ENCODE measurements at places on chromosomes 5 and 9.

DNA sequence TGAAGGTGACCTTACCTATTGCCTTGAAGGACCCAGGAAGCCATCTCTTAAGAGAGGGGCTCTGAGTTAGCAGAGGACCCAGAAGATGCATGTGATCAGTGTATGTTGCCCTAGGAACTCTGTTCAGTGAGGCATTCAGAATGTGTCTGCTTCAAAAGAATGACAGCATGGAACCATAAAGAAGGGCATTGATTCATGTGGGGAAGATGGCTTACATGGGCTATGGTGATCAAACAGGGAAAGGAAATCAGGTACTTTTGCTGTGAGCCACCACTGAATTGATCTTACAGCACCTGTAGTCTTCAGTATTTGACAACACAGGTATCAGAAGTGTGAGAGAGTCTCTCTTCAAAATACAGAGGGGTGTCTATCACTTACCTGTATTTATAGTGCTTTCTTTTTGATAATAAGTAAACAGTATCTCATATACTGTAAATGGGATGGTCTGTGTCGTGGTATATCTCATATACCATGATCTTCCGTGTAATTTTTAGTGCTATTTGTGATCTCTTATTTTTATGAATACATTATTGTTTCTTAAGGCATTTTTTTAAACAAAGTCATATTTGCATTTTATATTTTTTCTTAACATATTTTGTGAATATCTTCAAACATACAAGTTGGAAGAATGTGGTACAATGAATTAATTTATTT, 57.0 kb downstream of the FOCAD start:
- no peak for DNase-seq
- H3K27me3 ChIP-seq: no peaks in the 10 kb centered on the region
- peaks cover 20% of the 10 kb centered on the region for H3K4me1 ChIP-seq
- H3K36me3 ChIP-seq: peaks cover 24% of the 10 kb centered on the region
- H3K4me3 ChIP-seq: no peak overlapping the region

DNA sequence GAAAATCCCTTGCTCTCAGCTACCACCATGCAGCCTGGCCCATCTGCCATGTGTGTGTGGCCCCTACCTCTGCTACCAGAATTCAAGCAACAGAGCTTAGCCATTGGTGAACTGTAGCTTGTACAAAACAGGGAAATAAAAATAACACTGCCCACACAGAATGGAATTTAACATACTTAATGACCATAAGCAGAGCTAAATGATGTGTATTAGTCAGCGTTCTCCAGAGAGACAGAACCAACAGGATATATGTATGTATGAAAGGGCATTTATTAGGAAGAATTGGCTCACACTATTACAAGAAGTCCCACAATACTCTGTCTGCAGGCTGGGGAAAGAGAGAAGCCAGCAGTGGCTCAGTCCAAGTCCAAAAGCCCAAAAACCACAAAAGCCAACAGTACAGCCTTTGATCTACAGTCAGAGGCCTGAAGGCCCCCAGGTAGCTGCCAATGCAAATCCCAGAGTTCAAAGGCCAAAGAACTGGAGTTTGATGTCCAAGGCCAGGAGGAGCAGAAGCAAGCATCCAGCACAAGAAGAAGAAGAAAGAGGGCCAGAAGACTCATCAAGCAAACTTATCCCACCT, 318.8 kb downstream of the DNAH5 start:
- H3K4me3 ChIP-seq: no peak overlapping the region
- H3K4me1 ChIP-seq: no peaks in the 10 kb centered on the region
- no peak overlapping the region for H3K27ac ChIP-seq
- no peaks in the 10 kb centered on the region for H3K27me3 ChIP-seq
- no peaks in the 10 kb centered on the region for H3K36me3 ChIP-seq
- DNase-seq: no peak

- H3K36me3 ChIP-seq: no peaks in the 10 kb centered on the region
- H3K27ac ChIP-seq: no peak overlapping the region
- H3K4me3 ChIP-seq: no peak overlapping the region
Measured at GRCh38 chr9:134965851-134966250, 48.1 kb upstream of the FCN1 start.

- H3K36me3 ChIP-seq: no peaks in the 10 kb centered on the region
- no peaks in the 10 kb centered on the region for H3K27me3 ChIP-seq
- no peak overlapping the region for H3K4me3 ChIP-seq
- no peak for DNase-seq
- no peaks in the 10 kb centered on the region for H3K4me1 ChIP-seq
Measured at GRCh38 chr5:25891691-25892090, 1146.7 kb downstream of the CDH9 start.

DNA sequence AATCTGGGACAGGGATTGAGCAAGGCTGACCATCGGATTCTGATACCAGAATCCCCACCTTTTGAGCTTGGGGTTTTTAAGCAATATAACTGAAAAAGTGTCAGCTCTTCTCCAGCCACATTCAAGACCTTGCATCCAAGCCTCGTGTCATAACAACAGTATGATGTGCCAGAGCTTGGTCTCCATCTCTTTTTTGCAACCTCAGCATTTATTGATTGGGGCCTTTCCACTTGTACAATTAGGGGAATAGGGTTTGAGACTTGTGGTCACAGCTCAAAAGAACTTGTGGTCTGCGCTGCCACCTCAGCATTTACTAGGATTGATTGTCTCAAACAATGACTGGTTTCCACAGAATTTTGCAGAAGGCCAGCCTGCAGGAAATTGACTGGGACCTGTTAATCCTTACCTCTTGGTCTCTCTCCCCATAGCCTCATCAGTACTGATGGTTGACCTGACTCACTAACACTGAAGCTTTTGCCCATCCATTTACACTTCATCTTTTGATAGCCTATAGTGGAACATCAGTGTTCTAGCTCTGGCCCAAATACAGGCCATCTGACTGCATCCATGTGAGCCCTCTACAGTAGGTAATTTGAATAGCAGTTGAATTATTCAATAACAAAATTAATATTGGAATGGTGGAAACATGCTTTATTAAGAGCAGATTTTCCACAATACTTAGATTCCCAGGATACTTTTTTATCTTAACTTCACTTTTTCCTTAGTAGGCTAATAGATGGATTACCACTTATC, 381.6 kb upstream of the PRR16 start:
- no peak overlapping the region for H3K27ac ChIP-seq
- no peak for DNase-seq

GRCh38 chr5:122702524-122702875, 72.4 kb upstream of the SNX2 start:
- H3K4me1 ChIP-seq: no peaks in the 10 kb centered on the region
- H3K36me3 ChIP-seq: no peaks in the 10 kb centered on the region
- H3K27me3 ChIP-seq: peaks cover 12% of the 10 kb centered on the region
- H3K27ac ChIP-seq: no peak overlapping the region
- DNase-seq: no peak
- no peak overlapping the region for H3K4me3 ChIP-seq

GRCh38 chr9:6598249-6598725, 47.2 kb downstream of the GLDC start:
- H3K27ac ChIP-seq: peak overlapping the region; percentile 57
- peak; percentile 39 for DNase-seq
- no peak overlapping the region for H3K4me3 ChIP-seq
- no peaks in the 10 kb centered on the region for H3K36me3 ChIP-seq
- no peaks in the 10 kb centered on the region for H3K27me3 ChIP-seq
- H3K4me1 ChIP-seq: peaks cover 5% of the 10 kb centered on the region

- H3K4me3 ChIP-seq: no peak overlapping the region
- no peaks in the 10 kb centered on the region for H3K27me3 ChIP-seq
- peak overlapping the region; percentile 86 for H3K27ac ChIP-seq
- H3K36me3 ChIP-seq: peaks cover 49% of the 10 kb centered on the region
- no peak for DNase-seq
Measured at GRCh38 chr9:91415290-91415689, 8.3 kb downstream of the NFIL3 start.

- no peak overlapping the region for H3K4me3 ChIP-seq
- H3K36me3 ChIP-seq: peaks cover 49% of the 10 kb centered on the region
- H3K4me1 ChIP-seq: peaks cover 83% of the 10 kb centered on the region
- DNase-seq: no peak
Measured at GRCh38 chr5:159181152-159181551, 28.2 kb downstream of the RNF145 start.

DNA sequence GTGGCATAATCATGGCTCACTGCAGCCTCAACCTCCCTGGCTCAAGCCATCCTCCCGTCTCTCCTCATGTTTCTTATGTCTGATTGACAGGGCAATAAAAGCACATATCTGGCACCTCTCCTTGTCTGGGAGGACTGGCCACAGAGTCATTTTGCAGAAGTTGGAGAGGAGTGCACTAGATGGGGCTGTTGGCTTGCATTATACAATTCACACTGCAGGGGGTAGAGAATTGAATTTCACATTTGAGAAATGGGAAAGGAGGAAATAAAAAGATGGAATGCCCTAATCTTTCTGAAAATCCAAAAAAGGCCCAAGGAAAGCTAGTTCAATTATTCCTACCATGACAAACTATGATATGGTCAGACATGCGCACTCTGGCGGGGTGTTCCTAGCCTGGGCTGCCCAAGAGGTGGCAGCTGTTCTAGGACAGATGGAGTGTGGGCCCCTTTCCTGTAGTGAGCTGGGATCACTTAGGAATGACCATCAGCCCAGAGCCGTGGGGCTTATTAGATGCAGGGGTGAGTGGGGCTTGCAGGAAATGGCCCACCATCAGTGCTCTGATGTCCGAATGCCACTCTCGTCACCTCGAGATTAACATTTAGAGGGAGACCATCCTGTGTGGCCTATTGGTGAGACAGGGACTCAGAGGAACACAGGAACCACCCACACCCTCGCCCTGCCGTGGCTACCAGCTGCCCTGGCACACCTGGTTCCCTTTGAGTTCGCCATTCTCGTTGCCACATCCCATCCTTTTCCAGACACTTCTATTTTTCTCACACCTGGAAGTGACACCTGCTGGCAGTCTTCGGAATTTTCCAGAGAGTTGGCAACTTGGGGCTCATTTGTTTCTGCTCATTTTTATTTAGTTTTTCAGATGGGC, 21.8 kb upstream of the ANKRD18A start:
- H3K27me3 ChIP-seq: peaks cover 15% of the 10 kb centered on the region
- DNase-seq: peak; percentile 7
- no peak overlapping the region for H3K27ac ChIP-seq
- no peaks in the 10 kb centered on the region for H3K36me3 ChIP-seq
- no peaks in the 10 kb centered on the region for H3K4me1 ChIP-seq
- H3K4me3 ChIP-seq: no peak overlapping the region

- peaks cover 62% of the 10 kb centered on the region for H3K4me1 ChIP-seq
- no peak overlapping the region for H3K27ac ChIP-seq
- peak; percentile 24 for DNase-seq
- peaks cover 8% of the 10 kb centered on the region for H3K36me3 ChIP-seq
- no peaks in the 10 kb centered on the region for H3K27me3 ChIP-seq
- H3K4me3 ChIP-seq: peak overlapping the region; percentile 26
Measured at GRCh38 chr5:54521856-54522479, 4.4 kb downstream of the SNX18 start.

DNA sequence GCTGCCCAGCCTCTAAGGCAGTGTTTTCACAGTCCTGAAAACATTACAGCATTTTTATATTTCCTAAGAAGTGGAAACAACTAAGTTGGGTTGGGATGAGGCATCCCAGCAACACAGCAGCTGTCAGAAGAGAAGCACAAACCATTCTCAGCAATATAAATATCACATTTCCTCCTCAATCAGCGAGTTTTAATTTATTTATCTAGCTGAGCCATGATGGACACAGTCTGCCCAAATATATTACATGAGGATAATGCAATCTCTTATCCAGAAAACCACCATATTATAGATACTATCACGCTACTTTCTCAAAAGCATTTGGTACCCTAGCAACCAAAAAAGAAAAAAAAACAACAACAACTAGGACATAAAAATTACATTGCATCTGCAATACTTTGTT, 158.5 kb downstream of the FSTL4 start:
- H3K36me3 ChIP-seq: no peaks in the 10 kb centered on the region
- DNase-seq: no peak
- peaks cover 2% of the 10 kb centered on the region for H3K27me3 ChIP-seq
- H3K27ac ChIP-seq: no peak overlapping the region
- H3K4me1 ChIP-seq: no peaks in the 10 kb centered on the region
- H3K4me3 ChIP-seq: no peak overlapping the region

DNA sequence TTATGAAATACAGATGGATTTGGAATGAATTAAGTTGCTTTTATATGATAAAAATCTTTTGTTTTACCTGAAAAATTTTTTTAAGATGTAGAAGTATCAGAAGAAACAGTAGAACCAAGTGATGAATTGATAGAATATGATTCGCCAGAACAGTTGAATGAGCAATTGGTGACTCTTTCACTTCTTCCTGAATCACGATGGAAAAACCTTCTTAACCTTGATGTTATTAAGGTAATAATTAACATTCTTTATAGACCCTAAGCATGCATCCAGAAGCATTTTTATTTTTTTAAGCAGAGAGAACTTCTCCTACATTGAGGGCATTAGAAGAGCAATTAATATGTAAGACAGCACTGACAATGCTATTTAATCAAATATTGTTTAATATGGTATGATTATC, 28.8 kb downstream of the WDR36 start:
- H3K4me3 ChIP-seq: no peak overlapping the region
- H3K36me3 ChIP-seq: peaks cover 49% of the 10 kb centered on the region
- H3K27me3 ChIP-seq: no peaks in the 10 kb centered on the region
- peak overlapping the region; percentile 53 for H3K27ac ChIP-seq

- H3K36me3 ChIP-seq: peaks cover 12% of the 10 kb centered on the region
- no peak for DNase-seq
- H3K4me1 ChIP-seq: peaks cover 51% of the 10 kb centered on the region
- peak overlapping the region; percentile 75 for H3K27ac ChIP-seq
- no peaks in the 10 kb centered on the region for H3K27me3 ChIP-seq
Measured at GRCh38 chr5:62260513-62260912, 45.5 kb upstream of the KIF2A start.

DNA sequence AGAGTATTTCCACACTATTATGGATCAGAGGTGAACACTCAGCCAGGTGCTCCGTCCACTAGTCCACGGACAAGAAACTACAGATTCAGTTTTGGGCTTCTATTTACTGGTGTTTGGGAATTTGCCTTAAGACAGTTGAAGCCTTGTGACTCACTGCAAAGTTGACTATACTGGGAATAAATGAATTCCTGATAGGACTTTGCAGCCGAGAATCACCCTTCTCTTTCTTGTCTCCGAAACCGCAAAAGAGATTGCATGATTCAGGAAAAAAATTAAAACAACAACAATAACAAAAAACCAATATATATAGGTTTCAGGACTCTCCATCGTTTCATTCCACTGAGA, 716 bp downstream of the TMEM171 start:
- no peaks in the 10 kb centered on the region for H3K36me3 ChIP-seq
- H3K27me3 ChIP-seq: peaks cover 68% of the 10 kb centered on the region
- no peak overlapping the region for H3K27ac ChIP-seq
- H3K4me3 ChIP-seq: peak overlapping the region; percentile 55
- no peak for DNase-seq

DNA sequence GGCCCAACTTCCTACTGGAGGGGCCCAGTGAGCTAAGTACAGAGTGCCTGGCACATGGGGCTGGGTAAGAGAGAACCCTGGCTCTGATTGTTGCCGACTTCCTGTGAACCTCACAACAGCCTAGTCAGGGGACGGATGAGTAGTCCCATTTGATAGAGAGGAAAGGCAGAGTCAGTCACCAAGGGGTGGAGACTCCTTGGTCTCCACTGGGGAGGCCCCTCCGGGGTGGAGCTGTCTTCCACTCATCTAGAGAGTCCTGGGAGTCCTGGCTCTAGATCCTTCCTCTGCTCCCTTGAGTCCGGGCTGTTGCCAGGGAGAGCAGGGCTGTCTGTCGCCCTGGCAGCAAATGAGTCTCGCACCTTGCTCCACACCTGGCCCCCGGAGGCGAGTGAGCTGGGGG, 8.0 kb downstream of the GRK6 start:
- H3K4me3 ChIP-seq: peak overlapping the region; percentile 33
- peak overlapping the region; percentile 88 for H3K27ac ChIP-seq
- H3K4me1 ChIP-seq: peaks cover 71% of the 10 kb centered on the region
- H3K27me3 ChIP-seq: no peaks in the 10 kb centered on the region
- peak; percentile 76 for DNase-seq
- H3K36me3 ChIP-seq: peaks cover 84% of the 10 kb centered on the region

- peak overlapping the region; percentile 41 for H3K27ac ChIP-seq
- no peak for DNase-seq
- peaks cover 34% of the 10 kb centered on the region for H3K4me1 ChIP-seq
- H3K36me3 ChIP-seq: peaks cover 6% of the 10 kb centered on the region
- peaks cover 83% of the 10 kb centered on the region for H3K27me3 ChIP-seq
Measured at GRCh38 chr9:37036371-37036775, 2.3 kb upstream of the PAX5 start.

Measured in activated CD8-positive, alpha-beta T cell treated with anti-CD3 and anti-CD28 coated beads for 36 hours (primary cell).